ENCODE measurements at places on chromosomes 5 and 9. TPM values are rescaled to one million over a fixed set of nuclear protein-coding genes. Genes with fewer than 3 reads are reported as not detected.

The FGFR4 gene
- 1.1 TPM for total RNA-seq

The FST gene
- total RNA-seq = 215 TPM

The TRPM6 gene
- under 0.01 TPM for total RNA-seq

The ADCY2 gene
- under 0.01 TPM for total RNA-seq

The MEGF10 gene
- 3.2 TPM for total RNA-seq

The ORM2 gene
- not detected for total RNA-seq

All from osteoblast (primary cell).